GM06990 (cell line): ENCODE measurements at places on chromosomes 1 and 21.

GRCh38 chr1:47229886-47230691 is 1.9 kb downstream of the TAL1 start:
- DNase-seq = no peak

- DNase-seq = no peak
Observed at GRCh38 chr1:168972225-168972624, 134.3 kb upstream of the ATP1B1 start.

- no peak for DNase-seq
Observed at GRCh38 chr1:156931974-156932710, 11.7 kb downstream of the LRRC71 start.

DNA sequence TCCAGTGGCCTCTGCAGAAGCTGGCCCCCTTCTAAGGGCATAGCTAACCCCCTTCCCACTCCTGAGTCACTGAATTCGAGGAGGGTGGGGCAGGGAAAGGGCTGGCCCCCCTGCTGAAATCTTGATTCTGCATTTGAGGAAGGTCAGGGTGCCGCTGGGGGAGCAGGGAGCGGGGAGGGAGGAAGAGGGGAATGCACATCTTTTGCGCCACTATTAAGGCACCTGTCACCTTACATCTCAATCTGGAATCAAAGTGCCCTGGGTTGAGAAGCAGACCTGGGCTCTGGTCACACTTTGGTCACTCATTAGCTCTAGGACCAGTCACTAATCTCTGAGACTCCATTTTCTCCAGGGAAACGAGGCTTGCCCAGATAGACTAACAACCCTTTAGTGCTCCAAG is 62.0 kb downstream of the TOR1AIP2 start:
- DNase-seq = no peak

DNA sequence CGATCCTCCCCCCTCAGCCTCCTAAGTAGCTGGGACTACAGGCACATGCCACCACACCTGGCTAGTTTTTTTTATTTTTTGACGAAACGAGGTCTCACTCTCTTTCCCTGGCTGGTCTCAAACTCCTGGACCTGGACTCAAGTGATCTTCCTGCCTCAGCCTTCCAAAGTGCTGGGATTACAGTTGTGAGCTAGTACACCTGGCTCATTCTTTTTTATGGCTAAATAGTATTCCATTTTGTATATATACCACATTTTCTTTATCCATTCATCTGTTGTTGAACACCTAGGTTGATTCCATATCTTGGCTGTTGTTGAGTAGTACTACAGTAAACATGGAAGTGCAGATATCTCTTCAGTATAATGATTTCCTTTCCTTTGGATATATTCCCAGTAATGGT is 62.3 kb upstream of the RCC1 start:
- no peak for DNase-seq

GRCh38 chr1:160205242-160206035 is at the start of gene PEA15:
Gene PEA15, plus strand, starts transcription at chr1:160205384. Its CDS starts 6,161 bp downstream, at chr1:160211545.
- peak; percentile 68 for DNase-seq

GRCh38 chr1:200372095-200372884 is 37.5 kb downstream of the ZNF281 start:
- DNase-seq = no peak

DNA sequence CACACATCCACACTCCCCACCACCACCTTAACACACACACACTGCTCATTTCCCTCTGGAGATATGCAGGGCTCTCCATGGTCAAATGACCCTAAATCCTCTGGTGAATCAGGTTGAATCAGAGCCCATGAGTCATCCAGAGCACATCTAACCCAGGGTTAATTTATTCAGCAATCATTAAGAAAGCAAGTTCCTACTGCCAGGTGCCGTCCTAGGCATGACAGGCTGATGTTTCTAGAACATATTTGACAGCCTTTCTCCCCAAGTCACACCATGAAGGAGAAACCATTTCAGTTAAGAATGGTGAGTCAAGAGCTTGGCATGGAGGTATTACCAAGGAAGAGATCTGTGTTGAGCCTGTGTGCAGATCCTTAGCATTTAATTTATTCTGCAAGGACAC is 194.3 kb upstream of the CAMK1G start:
- DNase-seq = no peak

DNA sequence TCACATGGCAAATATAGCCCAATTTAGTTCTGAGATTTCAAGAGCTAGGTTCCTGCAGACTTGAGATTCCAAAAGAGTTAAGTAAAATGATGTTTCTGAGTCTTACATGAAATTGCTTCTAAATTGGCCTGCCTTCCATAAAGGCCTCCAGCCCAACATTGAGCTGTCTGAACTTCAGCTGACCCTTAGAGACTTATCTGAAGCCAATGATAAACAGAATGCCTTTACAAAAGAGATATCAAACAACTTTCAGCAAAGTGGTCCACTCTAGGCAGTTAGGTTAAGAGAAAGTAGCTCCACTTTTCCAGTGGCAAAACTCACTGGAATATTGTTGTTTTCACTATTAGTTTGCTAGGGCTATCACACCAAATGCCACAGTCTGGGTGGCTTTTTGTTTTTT is 6.3 kb upstream of the RC3H1 start:
- DNase-seq = no peak

DNA sequence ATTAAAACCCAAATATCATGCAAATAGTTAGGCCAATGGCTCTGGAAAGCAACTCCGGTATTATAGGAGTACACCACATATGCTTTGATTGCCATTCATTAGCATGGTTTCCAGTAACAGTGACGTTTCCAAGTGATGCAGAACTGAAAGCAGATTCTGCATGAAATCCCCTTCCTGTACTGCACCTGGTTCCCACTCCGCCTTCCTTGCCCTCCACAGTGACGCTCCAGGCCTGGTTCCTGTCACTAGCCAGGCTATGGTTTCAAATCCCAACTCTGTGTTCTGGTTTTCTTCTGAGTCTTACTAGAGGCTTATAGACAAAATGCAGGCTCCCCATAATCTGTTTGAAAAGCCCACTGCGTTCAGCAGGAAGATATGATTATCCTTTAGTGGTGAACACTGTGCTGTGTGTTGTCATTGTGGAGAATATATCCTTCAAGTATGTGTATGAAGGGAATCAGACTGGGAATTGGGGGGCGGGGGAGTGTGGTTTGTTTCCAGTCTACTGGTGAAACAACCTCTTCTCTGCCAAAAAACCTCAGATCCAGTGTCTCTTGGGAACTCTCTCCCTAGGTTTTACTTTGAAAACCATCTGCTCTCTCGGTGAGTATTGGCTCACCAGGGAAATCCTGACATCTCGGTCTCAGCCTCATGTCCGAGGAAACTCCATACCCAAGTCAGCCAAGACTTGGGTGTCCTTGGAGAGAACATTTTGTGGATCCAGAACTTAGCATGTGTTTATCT is 78.7 kb downstream of the TYW3 start:
- DNase-seq = peak; percentile 10
